ENCODE measurements at places on chromosomes 4 and X.

DNA sequence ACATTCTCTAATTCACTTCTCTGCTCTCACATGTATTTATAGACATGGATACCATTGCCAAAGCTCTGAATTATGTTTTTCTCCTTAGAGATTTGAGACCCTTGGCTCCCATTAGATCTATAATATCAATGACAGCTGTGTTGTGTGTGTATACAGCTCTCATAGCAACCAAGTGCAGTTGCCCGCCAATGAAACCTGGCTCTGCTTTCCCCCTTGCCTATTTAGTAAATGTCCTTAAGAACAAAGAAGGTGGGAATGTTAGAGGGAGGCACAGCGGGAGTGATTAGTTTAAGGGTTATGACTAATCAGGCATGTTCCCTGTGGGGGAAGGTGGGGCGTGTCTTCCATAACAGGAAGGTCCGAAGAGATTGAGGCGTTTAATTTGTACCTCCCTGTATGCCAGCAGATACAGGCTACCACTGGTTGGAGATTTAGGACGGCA lies 100.5 kb upstream of the TBC1D9 start:
- DNase-seq: no peak

DNA sequence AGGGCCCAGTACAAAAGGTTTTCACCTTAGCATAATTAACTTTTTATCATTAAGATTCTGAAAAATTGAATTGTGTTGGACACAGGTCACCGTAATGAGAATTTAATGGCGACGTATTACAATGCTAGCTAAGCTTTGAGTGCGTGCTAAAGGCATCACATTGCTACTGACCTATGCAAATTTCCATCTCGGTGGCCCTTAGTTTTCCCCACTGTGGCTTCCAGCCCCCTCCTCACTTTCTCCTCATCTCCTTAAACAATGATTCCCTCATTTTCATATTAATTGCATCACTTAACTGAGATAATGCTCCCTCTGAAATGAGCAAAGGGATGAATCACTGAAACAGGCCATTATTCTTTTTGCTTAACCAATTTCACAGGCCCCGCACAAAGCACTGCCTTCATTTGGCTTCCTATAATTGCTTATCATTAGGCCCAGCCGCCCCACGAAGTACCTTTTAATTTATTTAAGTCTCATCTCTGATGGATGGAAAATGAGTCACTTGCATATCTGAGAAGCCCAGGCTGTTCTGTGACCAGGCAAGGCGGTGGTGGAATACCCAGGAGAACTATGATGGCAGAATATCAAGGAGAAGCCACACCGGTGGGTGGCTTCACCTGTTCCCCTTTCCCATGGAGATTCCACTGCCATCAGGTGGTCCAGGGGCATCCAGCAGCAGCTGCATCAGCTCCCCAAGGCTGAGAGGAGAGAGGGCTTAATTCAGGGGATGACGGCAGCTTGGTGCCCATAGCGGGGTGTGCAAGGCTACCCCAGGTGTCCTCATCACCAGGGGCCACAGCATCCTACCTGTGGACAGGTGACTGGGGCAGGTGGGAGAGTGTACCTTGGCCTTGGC lies 223.8 kb upstream of the BOD1L1 start:
- no peak for DNase-seq

- no peak for DNase-seq
These were observed 40.7 kb upstream of the PDGFC start for GRCh38 chr4:157012296-157012695.

- no peak for DNase-seq
These were observed 73.7 kb downstream of the USP46 start for GRCh38 chr4:52585379-52585778.

GRCh38 chr4:184359888-184360287 lies 114.5 kb downstream of the IRF2 start:
- no peak for DNase-seq

DNA sequence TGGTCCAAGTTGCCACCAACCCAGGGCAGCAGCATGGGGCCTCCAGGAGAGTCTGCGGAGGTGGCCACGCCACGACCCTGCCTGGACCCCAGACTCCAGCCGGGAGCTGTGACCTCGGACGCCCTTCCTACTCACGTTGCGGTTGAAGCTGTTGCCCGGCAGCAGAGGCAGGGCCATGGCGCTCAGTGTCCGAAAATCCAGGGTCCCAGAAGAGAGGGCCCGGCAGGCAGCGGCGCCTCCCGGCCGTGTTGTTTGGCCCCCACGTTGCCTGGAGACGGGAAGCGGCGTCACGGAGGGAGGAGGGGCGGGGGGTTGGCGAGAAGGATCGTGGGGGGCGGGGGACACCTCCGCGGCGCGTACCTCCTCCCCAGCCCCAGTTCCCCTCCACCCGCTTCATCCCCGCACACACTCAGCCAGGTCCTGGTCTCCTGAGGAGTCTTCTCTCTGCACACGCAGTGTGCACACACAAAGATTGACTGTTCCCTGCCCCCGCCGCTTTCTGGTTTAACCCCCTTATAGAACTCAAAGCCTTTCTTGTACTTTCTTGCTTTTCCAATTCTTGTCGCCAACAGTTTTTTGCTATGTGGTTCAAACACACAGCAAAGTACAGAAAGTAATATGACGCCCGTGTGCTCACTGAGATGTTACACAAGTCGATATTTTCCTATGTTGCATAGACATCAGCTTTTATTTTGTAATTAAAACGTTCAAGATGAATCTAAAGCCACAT lies at the start of gene EFHC2:
Gene EFHC2, minus strand, starts transcription at position 261 of the 730 bp plus-strand sequence. Its CDS starts 84 bp downstream, at position 177.
- no peak for DNase-seq

DNA sequence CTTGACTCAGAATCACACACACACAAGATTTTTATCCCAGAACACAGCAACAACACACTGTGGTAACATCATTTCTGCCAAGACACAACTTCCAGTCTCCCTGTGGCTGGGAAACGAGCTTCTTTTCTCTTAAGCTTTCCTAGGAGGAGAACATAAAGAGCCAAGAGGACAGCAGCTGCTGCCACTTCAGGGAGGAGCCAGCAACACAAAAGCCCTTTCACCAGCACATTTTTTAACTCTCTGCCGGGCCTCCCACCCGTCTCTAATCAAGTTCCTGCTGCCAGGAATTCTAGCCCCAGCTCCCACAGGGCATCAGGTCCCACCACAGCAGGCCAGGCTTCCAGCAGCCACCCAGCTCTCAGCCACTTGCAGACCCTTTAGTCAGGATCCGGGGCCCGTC lies 22.4 kb downstream of the FAT1 start:
- DNase-seq: peak; percentile 15

GRCh38 chrX:107542500-107542899 lies 85.8 kb upstream of the PRPS1 start:
- peak; percentile 5 for DNase-seq

GRCh38 chr4:124945422-124945821 lies 232.9 kb upstream of the ANKRD50 start:
- DNase-seq: no peak

DNA sequence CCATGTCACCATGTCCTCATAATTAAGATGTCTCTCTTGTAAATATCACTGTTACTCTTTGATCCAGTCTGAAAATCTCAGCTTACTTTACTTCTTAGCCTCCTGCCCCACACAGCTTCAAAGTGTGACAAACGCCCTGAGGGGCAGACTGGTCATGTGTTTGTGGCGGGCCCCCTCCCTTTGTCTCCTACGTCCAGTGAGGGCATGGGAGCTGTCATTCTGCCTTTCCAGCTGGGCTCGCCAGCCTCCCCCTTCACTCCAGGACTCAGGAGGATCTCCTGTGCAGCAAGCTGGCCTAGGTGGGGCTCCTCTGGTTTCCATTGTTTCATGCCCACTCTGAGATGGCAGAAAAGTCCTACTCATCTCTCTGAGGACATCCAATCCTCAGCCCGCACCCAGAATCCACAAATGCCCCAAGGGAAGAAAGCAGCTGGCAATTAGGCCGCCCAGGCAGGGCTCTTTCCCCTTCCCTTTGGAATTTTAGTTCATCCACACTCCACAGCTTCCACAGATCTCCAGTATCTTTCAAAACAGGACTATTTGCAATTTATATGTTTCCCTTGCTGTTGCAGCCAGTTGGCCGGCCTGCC lies 86.4 kb upstream of the C4orf50 start:
- DNase-seq: no peak

DNA sequence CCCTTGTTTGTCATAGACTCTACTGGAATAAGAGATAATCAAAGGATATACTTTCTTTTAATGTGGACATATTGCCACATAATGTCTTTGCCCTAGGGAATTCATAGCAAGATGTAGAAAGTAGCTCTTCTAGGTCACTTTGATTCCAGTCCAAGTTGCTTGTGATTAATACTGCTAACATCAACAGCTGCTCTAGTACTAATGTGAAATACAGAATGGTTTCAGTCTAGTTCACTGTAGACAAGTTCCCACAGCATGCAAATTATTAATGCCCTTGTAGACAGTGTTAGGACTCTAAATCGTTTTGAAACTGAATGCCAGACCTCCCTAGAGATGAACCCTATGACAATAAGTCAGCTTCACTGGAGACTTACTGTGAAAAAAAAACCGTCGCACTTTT lies 494.6 kb upstream of the ATOH1 start:
- no peak for DNase-seq

GRCh38 chr4:42348247-42348646 lies 49.0 kb upstream of the SHISA3 start:
- no peak for DNase-seq

DNA sequence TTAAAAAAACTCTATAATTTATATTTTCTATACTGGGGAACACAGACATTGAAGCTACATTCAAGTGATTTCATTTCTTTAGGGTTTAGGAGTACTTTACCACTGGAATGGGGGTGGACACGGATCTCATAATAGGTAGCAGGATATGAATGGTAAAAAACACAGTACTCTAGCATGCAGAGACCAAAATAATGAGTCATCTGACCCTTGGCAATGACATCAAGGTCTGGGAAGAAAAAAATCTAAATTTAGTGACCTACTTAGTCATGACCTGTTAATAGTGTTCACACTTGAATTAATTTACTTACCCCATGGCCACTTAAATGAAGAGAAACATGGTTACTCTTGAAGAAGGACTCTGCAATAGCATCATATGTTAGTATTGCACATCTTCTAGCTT lies 187.9 kb downstream of the EPHA5 start:
- no peak for DNase-seq

DNA sequence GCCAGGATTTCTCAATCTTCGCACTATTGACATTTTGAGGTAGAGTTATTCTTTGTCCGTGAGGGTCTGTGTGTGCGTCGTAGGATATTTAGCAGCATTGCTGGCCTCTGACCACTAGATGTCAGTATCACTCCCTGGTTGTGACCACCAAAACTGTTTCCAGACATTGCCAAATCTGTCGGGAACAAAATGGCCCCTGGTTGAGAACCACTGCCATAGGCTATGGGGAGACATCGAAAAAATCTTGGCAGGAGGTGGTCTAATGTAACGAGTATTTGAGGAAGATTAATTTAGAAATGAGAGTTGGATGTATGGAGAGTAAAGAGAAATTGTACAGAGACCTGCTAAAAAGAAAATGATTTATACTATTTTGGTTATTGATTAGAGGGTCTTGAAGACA lies 108.4 kb downstream of the DOCK11 start:
- peak; percentile 54 for DNase-seq

- no peak for DNase-seq
These were observed 256.1 kb upstream of the NOCT start for GRCh38 chr4:138759554-138759902.

DNA sequence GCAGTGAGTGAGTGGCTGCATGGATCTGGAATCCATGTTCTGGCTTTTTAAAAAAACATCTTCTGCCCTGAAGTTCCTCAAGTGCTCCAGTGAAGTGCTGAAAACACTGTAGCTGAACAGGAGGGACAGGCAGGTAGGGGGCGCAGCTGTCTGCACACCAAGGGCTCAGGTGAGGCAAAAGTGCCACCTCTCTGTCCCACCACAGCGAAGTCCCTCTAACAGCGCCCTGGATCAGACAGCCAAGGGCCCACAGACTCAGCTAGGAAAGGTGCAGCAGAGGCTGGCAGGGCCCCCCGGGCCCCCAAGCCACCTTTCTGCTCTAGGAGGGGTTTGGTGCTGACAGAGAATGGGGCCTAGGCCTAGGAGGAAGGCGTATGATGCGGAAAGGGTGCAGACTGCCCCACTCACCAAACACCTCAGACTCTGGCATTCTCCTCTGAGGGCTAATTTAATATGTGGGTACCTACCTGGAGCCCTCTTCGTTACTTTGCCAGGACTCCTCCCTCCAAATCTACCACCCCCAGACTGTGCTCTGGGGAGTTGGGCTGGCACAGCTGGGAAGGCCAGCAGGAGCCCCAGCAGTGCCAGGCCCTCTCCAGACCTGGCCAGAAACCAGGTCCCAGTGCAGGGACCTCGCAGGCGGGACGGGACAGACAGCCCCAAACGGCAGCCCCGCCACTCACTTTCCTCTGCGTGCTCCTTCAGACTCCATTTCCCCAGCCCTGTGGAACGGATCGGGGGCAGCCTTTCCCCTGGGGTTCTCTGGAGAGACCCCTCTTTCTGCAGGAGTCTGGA lies 73.7 kb downstream of the ENPP6 start:
- no peak for DNase-seq

DNA sequence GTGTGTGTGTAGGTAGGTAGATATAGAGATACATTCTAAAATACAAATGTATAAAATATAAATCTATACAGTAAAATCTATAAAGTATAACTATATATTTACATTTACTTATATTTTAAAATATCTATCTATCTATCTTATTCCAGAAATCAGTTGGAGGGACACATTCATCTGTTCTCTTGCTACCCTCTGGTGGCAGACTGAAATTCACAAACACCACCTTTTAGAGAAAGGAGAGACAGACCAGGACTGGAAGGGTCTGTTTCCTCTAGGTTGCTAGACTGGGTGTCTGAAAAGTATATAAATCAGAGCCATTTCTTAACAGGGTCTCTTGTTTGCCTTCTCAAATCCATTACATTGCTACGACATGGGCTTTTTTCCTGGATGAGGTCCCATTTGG lies 343.0 kb downstream of the OPHN1 start:
- DNase-seq: no peak

GRCh38 chr4:113288696-113289095 lies 239.2 kb downstream of the ANK2 start:
- no peak for DNase-seq

DNA sequence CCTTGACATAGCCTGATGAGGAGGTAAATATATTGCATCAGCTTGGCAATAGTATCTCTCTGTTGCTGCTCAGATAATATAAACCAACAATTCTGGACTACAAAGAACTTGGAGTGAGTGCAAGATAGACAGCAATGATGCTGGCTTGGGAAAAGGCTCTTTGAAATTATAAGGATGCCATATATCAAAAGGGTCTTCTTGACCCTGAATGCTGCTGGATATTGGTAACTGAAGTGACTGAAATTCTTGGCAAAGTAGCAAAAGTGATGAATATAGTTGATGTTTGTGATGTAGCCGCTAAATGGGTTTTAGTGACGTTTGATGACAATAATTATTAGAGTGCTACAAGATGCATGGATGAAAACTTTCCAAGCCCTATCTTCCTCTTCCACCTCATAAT lies 1391.6 kb downstream of the ADGRL3 start:
- DNase-seq: no peak

DNA sequence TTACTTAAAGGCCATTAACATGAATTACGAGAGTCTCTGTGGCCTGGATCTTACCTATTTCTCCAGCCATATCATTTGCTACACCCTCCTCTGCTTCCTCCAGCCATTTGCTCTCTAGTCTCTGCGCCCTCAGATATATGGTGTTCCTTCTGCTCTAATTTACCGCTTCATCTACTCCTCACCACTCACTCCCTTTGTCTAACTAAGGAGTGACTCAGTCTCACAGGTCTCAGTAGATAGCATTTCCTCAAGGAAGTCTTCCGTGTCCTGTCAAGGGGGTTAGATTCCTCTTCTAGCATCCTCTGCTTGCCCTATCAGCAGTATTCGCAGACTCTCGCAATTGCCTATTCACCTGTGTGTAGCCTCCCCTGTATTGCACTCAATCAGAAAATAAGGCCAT lies 892.1 kb upstream of the INTU start:
- no peak for DNase-seq

- DNase-seq: no peak
These were observed 4.5 kb downstream of the HAUS7 start for GRCh38 chrX:153465691-153466380.

GRCh38 chr4:145760176-145760575 lies 80.2 kb downstream of the C4orf51 start:
- no peak for DNase-seq

All from SHP77 (cell line).